Femur (tissue), 1 donor: ENCODE measurements at places on chromosomes 12 and 14.

- DNase-seq, result no peak
Observed at GRCh38 chr12:115322275-115322674, 638.3 kb upstream of the TBX3 start.

DNA sequence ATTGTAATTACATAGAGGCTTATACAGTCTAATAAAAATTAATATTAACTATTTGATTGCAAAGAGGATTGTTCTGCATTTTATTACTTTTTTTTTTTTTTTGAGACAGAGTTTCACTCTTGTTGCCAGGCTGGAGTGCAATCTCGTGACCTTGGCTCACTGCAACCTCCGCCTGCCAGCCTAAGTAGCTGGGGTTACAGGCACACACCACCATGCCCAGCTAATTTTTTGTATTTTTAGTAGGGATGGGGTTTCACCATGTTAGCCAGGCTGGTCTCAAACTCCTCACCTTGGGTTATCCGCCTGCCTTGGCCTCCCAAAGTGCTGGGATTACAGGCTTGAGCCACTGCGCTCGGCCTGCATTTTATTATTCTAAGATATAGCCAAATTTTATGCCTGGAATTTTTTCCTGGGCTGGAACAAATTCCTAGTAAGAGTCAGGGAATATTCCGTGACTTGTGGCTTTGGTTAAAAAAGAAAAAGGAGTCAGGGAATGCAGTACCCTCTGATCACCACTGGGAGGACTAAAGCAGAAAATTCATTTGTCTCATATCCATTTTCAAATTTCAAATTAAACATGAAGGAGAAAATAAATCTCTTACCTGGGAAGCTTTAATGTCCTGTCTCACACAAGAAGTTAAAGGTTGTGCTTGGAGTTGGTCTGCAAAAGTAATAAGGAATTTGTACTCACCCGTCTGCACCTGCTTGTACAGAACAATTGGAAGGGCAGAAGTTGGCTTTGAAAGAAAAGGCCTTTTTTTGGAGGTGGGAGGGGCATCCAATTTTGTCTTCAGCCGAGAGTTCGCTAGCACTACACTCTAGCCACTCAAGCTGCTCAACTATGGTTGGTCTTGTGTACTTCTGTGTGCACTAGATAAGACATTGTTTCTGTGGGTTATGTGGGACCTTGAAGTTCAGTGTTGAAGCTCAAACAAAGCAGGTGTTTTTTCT, 8.7 kb downstream of the MARK3 start:
- no peak for DNase-seq

GRCh38 chr14:51317373-51317772, 77.3 kb downstream of the TMX1 start:
- no peak for DNase-seq

GRCh38 chr12:29883525-29883924, 99.8 kb upstream of the TMTC1 start:
- DNase-seq, result no peak

DNA sequence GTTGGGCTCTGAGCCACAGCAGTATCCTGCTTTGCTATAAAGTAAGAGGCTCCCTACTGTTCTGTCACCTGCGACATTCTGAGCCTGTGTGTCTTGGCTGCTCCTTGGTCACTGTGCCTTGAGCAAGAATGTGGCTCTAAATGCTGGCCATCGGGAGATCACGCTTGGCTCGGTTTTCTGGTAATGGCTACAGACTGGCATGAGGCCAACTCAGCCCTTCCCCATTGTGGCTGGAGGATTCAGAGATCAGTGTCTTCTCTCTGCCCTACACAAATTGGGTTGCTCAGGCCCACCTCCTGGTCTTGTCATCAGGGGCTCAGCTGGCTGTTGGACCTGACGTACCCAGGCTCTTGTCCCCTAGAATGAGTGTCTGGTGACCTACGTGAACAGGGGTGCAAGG, 94.5 kb downstream of the PLXNC1 start:
- DNase-seq, result no peak

- no peak for DNase-seq
Observed at GRCh38 chr12:49348781-49349180, 2.1 kb downstream of the DNAJC22 start.

GRCh38 chr12:9334041-9334692, 126.0 kb upstream of the PZP start:
- no peak for DNase-seq

DNA sequence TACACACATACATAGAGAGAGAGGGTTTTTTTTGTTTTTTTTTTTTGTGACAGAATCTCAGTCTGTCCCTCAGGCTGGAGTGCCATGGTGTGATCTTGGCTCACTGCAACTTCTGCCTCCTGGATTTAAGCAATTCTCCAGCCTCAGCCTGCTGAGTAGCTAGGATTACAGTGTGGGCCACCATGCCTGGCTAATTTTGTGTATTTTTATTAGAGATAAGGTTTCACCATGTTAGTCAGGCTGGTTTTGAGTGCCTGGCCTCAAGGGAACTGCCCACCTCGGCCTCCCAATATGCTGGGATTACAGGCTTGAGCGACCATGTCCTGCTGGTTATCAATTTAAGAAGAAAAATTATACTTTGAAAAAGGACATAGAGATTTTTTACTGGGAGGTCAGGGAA, 710.6 kb downstream of the SLC6A15 start:
- DNase-seq, result no peak

DNA sequence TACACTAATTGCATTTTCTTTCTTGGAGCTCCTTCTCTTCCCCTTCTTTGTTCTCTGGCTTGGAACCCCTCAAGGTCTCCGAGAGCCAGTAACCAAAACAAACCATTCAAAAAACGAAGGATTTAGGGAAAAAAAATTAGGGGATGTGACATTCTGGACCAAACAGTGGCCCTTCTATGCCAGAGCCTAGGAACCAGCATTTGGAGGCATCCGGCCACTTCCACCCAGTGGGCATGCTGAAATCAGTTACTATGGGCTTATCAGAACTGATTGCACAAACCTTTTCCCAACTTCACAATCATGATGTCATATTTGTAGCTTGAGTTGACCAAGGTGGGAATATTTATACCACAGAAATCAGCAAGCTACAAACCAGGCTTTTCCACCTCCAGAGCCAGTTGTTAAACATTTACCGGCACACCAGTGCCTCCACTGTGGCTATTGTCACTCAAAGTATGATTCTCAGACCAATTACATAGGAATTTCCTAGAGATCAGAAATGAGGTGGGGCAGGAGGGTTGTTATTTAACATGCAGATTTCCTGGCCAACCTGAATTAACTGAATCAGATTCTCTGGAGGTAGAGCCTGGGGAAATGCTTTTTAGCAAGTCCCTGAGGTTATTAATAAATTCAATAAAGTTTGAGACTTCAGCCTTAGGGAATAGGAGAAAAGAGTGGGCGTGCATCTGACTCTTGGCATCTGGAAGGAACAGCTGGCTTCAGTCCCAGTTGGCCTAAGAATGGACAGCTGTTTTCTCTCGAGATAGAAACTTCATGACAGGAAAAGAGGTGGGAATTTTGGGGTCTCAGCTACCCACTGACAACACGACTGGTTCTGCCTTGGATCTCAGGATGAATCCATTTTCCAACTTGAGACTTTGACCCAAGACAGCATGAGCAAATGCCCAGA, 273.9 kb downstream of the ZFP36L1 start:
- DNase-seq, result peak; percentile 67

- DNase-seq, result no peak
Observed at GRCh38 chr14:92563359-92563758, 49.8 kb downstream of the RIN3 start.

- no peak for DNase-seq
Observed at GRCh38 chr12:69168363-69168762, 71.0 kb upstream of the CPSF6 start.

DNA sequence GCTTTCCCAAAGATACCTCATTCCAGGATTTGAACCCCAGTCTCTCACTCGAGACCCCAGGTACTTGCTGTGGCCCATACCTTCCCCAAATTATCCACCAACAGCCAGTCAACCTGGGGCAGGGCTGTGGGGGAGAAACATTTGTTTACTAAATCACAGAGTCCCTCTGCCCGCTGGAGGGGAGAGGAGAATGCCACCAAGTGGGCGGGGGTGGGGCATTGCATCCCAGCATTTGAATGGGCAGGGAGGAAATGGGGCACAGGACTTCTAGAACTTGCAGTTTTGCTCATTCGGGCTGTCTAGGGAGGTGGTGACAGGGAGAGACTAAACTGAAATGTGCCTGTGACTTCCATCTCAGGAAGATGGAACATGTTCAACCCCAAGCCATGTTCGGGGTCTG, 10.9 kb upstream of the SERPINA9 start:
- no peak for DNase-seq

- DNase-seq, result no peak
Observed at GRCh38 chr12:76455582-76456345, 103.8 kb downstream of the OSBPL8 start.

DNA sequence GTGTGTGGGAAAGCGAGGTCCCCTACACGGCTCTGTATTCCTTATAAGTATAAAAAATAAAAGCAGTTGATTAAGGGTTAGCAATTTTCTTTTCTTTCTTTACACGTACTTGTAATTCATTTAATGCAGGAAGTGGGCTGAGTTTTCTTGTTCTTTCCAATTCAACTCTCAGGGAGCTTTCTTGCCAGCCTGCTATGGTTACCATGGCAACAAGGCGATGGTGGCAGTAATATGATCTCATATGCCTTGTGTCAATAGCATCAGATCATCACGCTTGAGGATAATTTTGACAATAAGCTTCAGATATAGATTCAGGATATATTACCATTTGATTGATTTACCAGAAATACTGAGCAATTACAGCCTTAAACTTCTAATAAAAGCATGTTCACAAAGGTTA, 466.5 kb downstream of the APAF1 start:
- no peak for DNase-seq

DNA sequence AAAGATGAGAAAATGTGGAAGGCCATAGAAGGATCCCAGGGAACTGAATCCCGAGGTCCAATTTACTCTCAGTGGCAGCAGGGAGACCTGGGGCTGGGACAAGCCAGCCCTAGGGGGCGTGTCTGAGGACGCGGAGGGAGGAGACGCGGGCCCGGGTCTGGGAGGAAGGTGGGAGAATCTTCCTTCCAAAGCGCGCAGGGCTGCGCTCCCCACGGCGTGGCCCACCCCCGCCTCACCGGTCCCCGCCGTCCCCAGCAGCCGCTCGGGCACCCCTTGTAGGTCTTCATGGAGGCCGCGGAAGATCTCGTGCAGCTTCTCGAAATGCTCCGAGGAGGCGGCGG, 323 bp downstream of the VTI1B start:
- DNase-seq, result peak; percentile 76

DNA sequence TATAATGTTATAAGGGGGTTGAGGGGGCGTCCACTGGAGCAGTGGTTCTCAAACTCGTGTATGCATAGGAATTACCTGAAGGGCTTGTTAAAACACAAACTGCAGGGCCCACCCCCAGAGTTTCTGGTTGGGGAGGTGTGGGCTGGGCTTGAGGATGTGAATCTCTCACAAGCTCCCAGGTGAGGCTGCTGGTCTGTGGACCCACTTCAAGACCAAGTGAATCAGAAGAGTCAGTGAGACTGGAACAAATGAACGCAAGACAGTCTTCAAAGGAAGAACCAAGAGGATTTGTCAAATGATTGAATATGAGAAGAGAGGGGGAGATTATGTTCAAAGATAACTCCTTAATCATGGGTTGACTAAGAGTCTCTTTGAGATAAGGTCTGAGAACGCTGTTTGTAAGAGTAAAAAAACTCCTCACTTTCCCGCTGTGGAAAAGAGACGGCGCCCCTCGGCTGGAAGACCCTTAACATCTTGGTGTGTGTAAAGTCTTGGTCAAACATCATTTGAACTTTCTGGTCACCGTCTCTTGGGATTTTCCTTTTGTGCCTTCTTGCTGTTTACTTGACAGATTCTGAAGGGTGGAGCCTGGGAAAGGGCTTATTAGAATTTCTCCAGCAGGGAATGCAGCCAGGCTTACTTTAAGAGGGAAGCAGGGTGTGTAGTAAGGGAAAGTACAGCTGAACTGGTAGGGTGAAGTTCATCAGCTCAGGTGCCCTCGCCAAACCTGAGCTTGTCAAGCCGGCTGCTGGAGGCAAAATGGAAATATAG, 5.3 kb upstream of the FOXN3 start:
- DNase-seq, result no peak

DNA sequence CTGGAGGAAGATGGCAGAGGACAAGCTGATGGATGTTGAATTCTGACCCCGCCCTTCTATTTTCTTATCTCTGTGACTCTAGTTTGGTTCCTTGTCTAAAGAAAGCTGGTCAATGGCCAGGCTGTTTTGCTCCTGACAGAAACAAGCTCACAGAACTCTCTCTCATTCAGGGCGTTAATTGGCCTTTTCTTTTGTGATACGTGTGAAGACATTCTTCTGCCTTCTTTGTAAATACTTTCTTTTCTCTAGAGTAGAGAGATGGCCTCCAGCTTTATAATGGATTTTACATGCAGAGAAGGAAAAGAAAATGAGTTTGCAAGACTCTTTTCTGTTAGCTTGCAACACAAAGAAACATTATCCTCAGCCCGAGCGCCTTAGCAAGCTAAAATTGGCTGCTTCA, 492.2 kb upstream of the CCDC196 start:
- no peak for DNase-seq

- no peak for DNase-seq
Observed at GRCh38 chr14:95330591-95331370, 11.1 kb upstream of the CLMN start.

DNA sequence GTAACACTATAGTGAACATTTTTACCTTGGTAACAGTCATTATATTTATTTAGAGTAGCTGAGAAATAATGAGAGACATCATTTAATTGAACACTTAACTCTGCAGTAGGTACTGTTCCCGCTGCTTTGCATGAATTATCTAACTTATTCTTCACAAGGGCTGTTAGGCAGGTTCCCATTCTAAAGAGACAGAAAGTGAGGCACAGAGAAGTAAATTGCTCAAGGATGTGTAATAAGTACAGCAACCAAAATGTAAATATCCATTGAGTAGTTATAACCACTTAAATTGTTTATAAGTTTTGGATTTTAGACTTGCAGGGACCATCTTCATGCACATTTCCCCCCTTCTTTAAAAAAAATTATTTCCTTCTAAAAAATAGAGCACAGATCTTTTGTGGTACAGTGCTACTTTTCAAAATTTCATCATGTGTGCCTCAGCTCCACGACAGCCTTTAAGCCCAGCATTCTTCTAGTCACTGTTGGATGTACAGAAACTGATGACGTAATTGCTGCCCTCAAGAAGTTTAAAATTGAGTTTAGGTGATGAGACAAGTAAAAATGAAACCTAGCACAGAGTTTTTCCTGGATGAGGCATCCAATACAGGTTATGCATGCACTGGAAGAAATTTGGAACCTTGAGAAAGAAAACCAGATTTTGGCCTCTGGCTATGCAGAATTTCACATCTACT, 6.0 kb upstream of the MANSC4 start:
- no peak for DNase-seq

GRCh38 chr14:64979336-64980074, 7.2 kb upstream of the FNTB start:
- DNase-seq, result no peak

GRCh38 chr14:58200846-58201245, 897 bp downstream of the ACTR10 start:
- DNase-seq, result no peak

GRCh38 chr12:107929436-107929835, 154.9 kb downstream of the ASCL4 start:
- no peak for DNase-seq

GRCh38 chr12:2443776-2444175, 351.0 kb upstream of the FKBP4 start:
- no peak for DNase-seq
